ENCODE measurements at places on chromosomes 4 and X. TPM values are rescaled to one million over a fixed set of nuclear protein-coding genes. Genes with fewer than 3 reads are reported as not detected.
A peak's percentile ranks its signal among the peaks of the same experiment; 100 is the strongest.

ADH1B gene
- total RNA-seq: 12.5 TPM

RAB41 gene
- not detected for total RNA-seq

GYPB gene
- 5.1 TPM for total RNA-seq

APLN gene
- 6.9 TPM for total RNA-seq

RTL3 gene
- 1.9 TPM for total RNA-seq

CDX4 gene
- not detected for total RNA-seq

GRCh38 chrX:118502161-118502789, 6.7 kb downstream of the DOCK11 start:
- no peak for DNase-seq

- DNase-seq: no peak
Measured at GRCh38 chr4:89114100-89114499, 2.8 kb downstream of the TIGD2 start.

- no peak for DNase-seq
Measured at GRCh38 chrX:41145920-41146608, 60.8 kb downstream of the USP9X start.

DNA sequence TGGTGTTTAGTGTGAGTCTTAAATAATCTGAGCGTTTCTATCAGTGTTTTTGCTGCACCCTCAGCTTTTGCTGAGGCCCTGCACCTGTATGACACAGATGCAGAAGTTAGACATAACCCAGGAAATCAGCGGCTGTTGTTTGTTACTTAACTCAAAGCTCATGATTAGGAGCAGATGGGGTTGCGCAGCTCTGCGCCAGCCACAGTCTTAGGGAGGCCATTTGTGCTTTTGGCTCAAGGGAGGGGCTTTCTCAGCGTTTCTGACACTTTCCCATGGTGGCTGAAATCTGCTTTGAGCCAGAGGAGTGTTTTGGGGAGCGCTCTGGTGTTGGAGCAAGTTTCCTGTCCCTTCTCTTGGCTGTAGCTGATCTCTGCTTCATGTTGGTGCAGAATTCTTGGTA, 433.8 kb downstream of the NAF1 start:
- DNase-seq: peak; percentile 63

GRCh38 chrX:45735571-45735970, 534.9 kb upstream of the DIPK2B start:
- DNase-seq: no peak

GRCh38 chr4:165437691-165438090, 58.9 kb downstream of the CPE start:
- DNase-seq: no peak

- no peak for DNase-seq
Measured at GRCh38 chrX:64395568-64395929, 297 bp upstream of the MTMR8 start.

DNA sequence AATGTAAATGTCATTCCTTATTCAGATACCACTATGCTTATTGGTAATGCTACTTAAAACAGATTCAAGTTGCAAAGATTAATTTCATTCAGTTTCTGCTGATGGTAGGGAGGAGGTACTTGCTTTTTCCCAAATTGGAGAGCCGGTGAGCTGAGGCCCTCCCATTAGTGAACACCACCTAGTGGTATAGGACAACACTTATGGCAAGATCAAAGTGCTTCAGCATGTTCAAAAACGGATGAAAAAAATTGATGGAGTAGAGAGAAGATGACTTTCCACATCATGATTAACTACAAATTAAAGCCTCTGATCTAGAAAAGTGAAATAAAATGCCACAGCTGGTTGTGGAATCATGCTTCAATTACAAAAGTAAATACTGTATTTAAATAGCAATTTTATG, 112.9 kb downstream of the MBNL3 start:
- DNase-seq: no peak

DNA sequence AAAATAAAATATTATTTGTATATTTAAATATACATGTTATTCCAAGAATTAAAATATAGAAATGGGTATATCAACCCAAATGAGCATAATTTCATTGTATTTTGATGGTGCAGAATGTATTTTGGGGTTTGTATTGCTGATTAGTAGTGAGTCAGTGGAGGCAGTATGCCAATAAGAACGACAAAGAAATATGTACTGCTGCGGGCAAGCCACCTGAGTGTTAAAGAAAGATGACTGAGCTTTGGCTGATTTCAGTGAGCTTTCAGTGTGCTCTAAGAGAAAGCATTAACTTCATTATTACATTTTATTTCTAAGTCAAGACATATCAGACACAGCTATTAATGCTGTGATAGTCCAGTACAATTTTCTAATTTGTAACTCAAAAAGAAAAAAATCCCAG, 297.8 kb downstream of the ANK2 start:
- DNase-seq: no peak

- no peak for DNase-seq
Measured at GRCh38 chrX:13868591-13868990, 51.7 kb upstream of the GPM6B start.

DNA sequence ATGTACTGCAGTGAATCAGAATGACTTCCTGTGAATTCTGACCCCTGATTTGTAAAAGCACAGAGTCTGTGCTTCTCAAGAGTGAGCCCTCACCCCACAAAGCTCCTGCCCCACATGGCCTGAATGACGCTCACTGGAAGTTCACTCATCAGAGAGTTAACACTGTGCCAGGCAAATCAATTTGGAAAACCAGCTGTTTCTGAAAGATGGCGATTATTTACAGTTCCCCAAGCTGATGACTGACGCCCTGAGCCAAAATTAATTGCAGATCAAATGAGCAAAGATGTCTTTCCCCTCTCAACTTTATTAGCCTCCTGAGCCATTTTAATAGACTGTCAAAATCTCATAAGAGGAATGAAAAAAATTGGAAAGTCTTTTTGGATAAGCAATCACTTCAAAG, 118.0 kb downstream of the SLC2A9 start:
- DNase-seq: peak; percentile 57

GRCh38 chr4:171875291-171875690, 62.1 kb downstream of the GALNTL6 start:
- no peak for DNase-seq

GRCh38 chrX:68761086-68761485, 67.7 kb upstream of the EFNB1 start:
- no peak for DNase-seq

- DNase-seq: peak; percentile 75
Measured at GRCh38 chr4:7821245-7822136, 118.2 kb downstream of the AFAP1 start.

Data from tongue (tissue), 3 donors.